NCI-H1694 treated with DMSO at 0.1 percent for 48 hours (cell line): ENCODE measurements at places on chromosomes 13 and 19.

DNA sequence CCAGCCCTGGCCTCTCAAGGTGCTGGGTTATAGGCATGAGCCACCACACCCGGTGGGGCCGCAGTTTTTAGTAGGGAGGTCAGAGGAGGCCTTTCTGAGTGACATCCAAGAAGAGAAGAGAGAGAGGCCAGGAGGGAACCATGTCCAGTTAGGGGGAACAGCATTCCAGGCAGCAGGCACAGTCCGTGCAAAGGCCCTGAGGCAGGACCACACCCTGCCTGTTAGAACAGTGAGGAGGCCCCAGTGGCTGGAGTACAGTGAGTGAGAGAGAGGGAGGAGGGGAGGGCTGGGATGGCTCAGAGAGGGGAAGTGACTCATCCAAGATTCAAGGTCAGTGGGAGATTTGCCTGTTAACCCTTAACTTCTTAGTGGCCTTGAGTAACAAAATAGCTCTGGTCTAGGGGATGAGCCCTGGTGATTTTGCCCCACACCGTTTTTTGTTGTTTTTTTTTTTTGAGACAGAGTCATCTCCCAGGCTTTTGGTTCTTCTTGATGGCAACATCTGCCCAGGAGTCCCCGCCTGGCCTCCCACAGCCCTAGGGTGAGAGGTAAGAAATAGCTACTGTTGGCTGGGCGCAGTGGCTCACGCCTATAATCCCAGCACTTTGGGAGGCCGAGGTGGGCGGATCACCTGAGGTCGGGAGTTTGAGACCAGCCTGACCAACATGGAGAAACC, 2.7 kb upstream of the PLIN3 start:
- no peak for DNase-seq

- no peak for DNase-seq
These were observed 5.8 kb upstream of the SPACA7 start for GRCh38 chr13:112370311-112370710.

GRCh38 chr13:113090415-113090770, 15.2 kb upstream of the F7 start:
- no peak for DNase-seq

- DNase-seq, result no peak
These were observed 25.0 kb downstream of the CKM start for GRCh38 chr19:45297674-45298073.

- DNase-seq, result no peak
These were observed 18.1 kb downstream of the ESD start for GRCh38 chr13:46778890-46779289.

DNA sequence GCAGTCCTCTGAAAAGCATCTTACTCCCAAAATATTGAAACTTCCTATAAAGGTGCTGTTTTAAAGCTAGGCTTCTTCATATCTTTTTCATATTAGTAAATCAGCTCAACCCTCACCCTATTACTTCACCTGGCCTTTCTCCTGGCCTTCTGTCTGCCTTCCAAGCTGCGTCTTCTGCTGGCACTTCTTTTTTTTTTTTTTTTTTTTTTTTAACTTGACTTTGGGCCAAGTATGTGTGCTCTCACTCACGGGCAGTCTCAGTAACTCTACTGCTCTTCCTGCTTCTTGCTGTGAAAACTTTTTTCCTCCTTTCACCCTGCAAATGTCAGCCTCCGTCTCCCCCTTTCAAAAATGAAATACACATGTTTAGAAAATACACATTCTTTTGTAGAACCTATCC, 41.2 kb upstream of the KCTD4 start:
- no peak for DNase-seq

DNA sequence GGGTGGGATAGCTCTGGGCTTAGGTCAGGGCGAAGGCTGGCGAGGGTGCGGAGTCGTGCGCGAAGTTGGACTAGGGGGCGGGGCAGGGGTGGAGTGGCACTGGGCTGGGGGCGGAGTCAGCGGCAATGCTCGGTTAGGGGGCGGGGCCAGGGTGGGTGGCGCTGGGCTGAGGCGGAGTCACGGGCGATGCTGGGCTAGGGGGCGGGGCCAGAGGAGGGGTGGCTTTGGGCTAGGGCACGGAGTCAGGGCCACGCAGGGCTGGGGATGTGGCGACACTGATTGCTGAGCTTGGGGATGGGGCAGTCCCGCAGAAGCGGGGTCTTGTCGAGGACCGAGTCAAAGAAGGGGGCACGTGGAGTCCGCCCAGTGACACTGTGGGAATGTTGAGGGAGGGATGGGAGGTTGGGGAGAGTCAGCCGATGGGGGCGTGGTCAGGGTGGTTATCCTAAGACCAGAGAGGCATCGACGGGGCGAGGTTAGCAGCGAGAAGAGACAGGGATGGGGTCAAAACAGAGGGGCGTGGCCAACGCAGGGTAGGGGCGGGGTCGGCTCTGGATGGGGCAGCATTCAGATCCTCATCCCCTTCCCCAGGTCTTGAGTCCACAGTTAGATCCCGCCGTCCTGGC, 8.7 kb downstream of the HOMER3 start:
- DNase-seq, result no peak

- no peak for DNase-seq
These were observed 20.2 kb upstream of the CD70 start for GRCh38 chr19:6610934-6611852.

- no peak for DNase-seq
These were observed 2.1 kb upstream of the HAMP start for GRCh38 chr19:35279985-35280821.

DNA sequence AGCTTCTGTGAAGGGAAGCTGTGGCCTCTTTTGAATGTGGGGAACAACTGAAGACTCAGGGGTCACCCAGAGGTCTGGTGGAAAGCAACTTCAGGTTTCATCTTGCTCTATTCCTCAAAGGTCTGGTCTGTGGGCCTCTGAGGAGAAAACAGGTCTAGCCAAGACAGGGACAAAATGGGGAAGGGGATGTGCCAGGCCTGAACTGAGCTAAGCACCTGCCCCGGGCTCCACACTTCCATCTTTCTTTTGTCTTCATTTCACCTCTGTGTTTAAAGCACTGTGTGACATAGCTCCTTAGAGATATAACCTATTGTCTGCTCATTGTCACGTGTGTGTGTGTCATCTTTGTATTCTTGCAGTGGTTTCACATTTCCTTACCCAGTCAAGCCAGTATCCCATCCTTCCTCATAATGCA, 19.9 kb upstream of the GDF15 start:
- DNase-seq, result no peak

DNA sequence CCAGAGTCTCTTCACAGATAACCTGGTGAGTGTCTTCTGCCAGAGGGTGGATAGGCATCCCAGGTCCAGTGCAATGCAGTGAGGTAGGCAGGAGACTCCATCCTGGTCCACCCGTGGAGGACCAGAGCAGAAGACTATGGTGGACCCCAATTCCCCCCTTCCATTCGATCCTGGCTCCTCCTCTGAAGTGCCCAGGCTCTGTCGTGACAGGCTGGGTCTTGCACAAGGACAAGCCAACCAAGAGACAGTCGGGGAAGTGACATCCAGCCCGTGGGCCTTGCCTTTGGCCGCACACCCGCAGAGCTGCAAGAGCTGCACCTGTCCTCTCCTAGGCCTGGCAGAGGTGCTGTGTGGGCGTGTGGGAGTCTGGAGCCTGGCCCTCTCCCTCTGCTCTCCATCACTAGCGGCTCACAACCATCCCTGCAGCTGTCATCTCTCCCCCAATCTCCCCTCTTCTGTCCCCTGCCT, 3.1 kb downstream of the ZNF784 start:
- no peak for DNase-seq

DNA sequence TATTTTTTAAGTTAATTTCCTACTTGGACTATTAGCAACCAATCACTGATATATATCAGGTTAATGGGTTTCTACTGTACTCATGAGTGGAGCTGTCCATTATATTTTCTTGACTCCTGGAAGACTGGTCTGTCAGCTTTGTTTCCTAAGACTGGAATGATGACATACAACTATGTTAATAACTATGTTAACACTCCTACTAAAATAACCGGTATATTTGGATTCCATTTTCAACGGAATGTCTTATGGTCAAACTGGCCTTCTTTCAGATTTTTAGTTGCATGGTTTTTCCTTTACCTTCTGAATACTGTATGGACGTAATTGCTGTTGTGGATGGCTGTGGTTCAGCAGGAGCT, 45.8 kb upstream of the GPI start:
- DNase-seq, result no peak

DNA sequence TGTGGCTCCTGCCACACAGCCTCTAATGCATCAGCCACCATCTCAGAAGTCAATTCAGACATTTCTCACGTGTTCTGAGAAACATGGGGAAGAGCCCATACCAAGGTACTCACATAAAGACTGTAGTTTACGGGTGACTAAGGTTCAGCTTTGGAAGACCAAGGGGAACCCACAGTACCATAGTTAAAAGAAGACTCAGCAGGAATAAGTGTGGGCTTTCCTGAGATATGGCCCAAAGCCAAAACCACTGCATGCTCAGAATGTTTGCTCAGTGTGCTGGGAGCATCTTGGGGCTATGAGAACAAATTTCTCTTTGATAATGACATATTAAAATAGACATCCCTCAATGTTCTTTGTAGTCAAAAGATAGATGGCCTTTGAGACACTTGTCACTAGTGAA, 283.8 kb downstream of the DCT start:
- no peak for DNase-seq
